Activated gamma-delta T cell treated with Interleukin-2 at 50 U/mL for 16 hours (primary cell): ENCODE measurements at places on chromosomes 3 and 15.

GRCh38 chr15:29844290-29844903 lies 22.1 kb upstream of the TJP1 start:
- DNase-seq, result no peak

DNA sequence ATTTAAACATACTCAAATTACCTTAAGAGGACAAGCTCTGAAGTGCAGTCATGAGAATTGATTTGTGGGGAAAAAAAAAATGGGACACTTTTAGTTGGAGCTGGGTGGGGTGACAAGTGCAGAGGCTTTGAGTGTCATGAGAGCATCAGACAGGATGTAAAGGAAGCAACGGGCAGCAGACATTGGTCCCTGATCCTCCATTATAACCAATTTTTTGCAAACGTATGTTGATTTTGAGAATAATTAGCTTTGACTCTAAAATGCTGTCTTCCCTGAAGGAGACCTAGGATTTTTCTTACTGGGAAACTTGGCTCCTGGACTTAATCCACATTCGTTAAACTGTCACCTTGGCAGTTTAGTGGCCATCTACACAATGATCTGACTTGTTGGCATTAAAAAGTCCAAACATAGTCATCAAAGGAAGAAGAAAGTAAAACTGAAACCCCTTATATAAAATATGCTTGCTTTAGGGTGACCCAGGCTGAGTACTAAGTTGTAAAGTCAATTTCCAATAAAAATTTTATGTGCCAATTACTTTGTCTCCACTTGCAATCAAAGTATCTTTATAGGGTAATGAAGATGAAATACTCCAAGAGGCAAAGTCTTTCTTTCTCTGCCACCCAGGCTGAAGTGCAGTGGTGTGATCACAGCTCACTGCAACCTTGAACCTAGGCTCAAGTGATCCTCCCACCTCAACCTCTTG lies 45.6 kb downstream of the BCL2L10 start:
- no peak for DNase-seq

GRCh38 chr15:88331291-88331690 lies 74.8 kb upstream of the NTRK3 start:
- DNase-seq, result no peak

DNA sequence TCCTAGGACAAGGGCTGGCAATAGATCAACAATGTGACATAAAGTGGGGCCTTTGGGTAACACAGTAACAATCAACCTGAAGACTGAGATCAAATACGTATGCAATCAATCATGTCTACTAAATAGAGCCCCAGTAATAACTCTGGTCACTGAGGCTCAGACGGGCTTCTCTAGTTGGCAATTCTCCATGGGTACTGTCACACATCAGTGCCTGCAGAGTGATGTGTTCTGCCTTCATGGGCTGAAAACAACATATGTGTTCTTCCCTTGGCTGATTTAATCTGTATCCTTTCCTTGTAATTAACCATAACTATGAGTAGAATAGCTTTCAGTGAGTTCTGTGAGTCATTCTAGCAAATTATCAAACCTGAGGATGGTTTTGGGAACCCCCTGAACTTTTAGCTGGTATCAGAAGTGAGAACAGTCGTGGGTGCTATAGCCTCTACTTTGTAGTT lies 113.6 kb downstream of the TMCO5A start:
- DNase-seq, result no peak

- DNase-seq, result no peak
Observed at GRCh38 chr15:96595951-96596350, 265.5 kb downstream of the NR2F2 start.

- no peak for DNase-seq
Observed at GRCh38 chr3:108416111-108416869, 94.1 kb downstream of the MYH15 start.

DNA sequence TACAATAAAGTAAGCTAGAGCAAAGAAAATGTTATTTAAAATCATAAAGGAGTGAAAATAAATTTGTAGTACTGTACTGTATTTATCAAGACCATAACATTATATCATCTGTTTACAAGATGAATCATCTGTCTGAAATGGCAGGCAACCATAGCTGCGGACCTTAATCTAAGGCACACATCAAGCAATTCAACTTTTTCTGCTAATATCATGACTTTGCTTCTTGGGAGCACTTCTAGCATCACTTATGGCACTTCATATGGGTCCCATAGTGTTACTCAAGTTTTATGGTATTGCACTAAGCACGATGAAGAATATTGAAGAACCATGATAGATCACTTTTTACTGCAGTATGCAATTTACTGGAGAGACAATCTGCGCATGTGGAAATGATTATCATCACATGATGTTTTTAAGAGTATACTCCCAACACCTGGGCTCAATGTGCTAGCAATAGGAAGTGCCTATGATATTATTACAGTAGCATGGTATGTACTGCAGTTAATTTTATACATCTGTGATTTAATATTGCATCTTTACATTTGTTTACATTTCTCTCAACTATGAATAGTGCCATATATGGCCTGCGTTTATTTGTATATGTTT lies 137.7 kb upstream of the NECTIN3 start:
- no peak for DNase-seq

- no peak for DNase-seq
Observed at GRCh38 chr15:43214592-43215295, 6.1 kb downstream of the EPB42 start.

DNA sequence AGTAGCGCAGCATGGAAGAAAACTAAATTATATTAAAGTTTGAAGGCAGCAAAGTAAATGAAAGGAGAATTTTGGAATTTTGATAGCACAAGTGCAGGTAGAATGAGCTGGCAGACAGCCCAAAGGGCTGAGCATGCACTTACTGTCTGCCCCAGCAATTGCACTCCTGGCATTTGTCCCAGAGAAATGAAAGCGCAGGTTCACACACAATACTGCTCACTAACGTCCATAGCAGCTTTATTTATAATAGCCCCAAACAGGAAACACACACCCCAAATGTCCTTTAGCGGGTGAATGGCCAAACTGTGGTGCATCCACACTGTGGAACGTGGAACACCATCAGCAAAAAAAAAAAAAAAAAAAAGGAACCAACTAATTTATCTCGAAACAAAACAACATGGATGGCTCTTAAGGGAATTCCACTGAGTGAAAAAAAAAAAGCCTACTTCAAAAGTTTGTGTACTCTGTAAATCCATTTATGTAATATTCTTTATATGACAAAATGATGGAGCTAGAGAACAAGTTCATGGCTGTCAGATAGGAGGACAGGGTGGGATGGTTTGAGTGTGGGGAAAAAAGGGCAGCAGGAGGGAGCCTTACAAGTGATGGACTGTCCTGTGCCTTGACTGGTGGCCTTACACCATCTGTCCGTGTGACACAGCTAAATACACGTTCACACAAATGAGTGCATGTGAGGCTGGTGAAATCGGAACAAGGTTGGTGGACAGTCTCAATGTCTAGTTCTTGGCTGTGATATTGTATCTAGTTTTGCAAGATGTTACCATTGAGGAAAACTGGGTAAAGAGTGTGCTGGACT lies 6.0 kb upstream of the TM2D3 start:
- DNase-seq, result no peak

DNA sequence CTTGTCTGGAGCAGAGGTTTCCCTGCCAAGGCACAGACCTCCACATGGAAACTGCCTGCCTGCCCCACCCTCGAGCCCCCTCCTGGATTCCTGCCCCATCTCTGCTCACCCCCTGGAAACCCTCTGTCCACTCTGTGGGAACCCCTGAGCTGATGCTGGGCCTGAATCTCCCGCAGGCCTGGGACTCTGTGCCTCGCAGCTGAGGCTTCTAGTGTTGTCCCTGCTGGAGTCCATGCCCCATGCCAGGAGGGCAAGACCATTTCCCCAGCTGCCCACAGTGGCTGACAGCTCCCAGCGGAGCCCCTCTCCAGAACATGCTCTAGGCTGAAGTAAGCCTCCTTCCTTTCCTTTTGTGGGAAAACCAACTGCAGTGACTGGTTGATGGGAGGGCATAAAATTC lies 46.9 kb downstream of the SRGAP3 start:
- DNase-seq, result no peak

GRCh38 chr15:90221246-90221900 lies 12.4 kb downstream of the CIB1 start:
- DNase-seq, result no peak

GRCh38 chr3:58577269-58577821 lies at the start of gene FAM107A:
Gene FAM107A, minus strand, starts transcription at chr3:58577391. Its CDS starts 7,531 bp downstream, at chr3:58569860.
- DNase-seq, result no peak

DNA sequence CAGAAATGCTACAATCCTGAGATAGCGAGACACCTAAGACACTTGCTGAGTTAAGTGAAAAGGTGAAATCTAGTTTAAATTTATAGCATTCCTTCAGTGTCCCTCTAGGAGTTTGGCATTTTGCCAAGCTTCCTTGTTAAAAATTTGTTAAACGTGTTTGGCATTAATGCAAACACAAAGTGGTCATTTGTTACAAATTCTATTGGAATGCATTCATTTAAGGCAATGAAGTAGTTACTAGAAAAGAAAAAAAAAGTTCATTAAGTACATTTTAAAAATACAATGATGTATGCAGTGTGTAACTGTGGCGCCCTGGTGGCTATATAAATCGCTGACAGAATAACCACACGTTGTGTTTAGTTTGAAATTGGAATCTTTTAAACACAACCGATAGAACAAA lies 31.3 kb upstream of the WNT5A start:
- DNase-seq, result no peak

GRCh38 chr3:4898454-4899313 lies 80.6 kb upstream of the BHLHE40 start:
- DNase-seq, result no peak

- no peak for DNase-seq
Observed at GRCh38 chr3:23232854-23233253, 29.7 kb downstream of the UBE2E2 start.

DNA sequence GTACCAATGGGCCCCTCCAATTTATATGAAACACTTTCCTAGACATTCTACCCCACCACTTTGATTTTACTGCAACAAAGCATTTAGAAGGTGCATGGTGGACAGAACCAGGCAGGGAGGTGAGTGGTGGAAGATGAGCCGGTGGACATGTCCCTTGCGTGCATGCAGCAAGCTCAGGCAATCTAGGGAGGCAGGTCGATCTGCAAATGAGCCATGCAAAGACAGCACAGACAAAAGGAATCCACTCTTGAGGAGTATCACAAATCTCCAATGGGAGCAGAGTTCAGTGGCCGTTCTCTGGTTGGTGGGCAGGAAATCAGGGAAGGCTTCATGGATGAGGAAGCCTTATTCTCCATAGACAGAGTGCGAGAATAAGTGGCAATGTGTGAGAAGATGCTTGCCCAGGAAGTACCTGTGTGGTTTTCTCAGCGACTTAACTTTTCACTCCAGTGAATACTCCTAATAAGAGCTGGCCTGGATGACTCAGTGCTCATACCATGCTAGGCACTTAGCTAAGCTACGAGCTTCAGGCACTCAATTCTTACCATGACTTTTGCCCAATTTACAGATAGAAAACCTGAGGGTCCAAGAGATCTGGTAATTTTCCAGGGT lies 152.5 kb downstream of the FOXP1 start:
- DNase-seq, result no peak

GRCh38 chr3:178950676-178951075 lies 120.9 kb downstream of the ZMAT3 start:
- DNase-seq, result no peak

DNA sequence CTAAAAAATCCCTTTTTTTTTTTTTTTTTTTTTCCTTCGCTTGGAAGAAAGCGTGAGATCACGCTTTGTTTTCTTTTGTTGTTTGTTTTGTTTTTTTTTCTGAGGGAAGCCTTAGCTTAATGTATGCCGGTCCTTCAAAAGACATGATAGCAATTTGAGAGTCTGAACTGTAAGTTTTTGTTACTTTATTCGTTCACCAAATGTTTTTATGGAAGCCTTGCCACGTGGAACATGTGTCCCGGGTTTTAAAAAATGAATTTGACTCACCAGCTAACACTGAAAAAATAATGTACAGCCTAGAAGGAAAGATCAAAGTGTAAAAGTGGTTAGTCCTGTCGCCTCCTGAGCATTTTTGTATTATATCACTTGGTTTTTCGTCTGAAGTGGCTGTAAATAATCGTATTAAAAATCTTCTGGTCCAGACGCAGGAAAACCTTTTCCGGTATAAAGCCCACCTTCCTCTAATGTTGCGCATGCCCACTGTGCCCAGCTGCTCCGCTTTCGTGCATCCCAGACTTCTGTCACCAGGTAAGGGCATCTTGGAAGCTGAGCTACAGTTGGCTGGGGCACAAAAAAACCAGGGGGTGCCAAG lies 795 bp upstream of the MYNN start:
- DNase-seq, result no peak

DNA sequence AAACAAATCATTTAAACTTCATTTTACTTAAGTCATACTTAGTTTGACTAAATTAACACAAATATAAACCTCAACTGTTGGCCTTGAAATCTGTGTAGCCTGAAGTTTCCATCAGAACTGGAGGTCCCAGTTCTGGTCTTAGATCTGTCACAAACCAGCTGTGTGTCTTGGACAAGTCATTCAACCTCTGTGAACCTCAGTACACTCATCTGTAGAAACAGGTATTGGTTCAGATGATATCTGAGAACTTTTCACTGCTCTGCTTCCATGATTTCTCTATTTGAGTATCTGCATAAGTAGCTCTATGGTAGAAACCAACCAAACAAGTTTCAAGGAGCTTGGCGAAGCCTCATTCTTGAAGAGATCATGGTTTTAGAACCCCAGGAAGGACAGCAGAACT lies 60.4 kb upstream of the SLC2A2 start:
- no peak for DNase-seq

- DNase-seq, result no peak
Observed at GRCh38 chr3:194269610-194270145, 81.5 kb downstream of the CPN2 start.

DNA sequence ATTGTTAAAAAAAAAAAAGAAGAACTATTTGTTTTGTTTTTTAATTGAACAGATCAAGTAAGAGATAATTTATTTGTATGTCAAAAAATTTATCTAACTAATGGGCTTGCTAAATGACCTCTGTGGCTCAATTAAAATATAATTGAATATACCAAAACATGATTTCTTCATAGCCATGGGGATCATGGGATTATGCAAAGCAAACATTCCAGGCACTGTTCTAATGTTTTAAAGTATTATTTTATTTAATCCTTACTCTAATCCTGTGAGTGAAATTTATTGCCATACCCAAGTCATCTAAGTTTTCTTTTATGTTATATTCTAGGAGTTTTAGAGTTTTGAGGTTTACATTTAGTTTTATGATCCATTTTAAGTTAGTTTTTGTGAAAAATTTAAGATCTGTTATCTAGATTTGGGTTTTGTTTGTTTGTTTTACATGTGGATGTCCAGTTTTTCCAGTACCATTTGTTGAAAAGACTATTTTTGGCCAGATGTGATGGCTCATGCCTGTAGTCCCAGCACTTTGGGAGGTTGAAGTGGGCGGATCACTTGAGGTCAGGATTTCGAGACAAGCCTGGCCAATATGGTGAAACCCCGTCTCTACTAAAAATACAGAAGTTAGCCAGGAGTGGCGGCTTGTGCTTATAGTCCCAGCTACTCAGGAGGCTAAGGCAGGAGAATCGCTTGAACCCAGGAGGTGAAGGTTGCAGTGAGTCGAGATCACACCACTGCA lies 52.3 kb upstream of the CNOT10 start:
- no peak for DNase-seq
